ENCODE measurements at places on chromosomes 3 and 15.
A peak's percentile ranks its signal among the peaks of the same experiment; 100 is the strongest.

DNA sequence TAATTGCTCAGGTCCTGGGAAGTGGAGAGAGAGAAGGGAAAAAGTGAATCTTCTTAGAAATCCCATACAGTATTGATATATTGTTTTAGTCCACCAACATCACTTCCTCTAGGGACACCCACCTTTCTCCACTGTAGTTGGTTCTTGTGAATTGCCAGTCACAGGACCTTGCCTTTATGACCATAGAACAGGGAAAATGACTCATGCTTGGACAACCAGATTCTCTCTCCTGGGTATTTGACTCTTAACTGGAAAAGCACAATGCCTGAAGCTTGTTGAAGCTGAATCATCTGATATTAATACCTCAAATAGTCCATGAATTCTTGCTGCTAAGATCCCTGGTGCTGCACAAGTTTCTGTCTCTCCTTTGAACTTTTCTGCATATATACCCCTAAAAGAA lies 32.5 kb upstream of the DCLK3 start:
- no peak for DNase-seq

DNA sequence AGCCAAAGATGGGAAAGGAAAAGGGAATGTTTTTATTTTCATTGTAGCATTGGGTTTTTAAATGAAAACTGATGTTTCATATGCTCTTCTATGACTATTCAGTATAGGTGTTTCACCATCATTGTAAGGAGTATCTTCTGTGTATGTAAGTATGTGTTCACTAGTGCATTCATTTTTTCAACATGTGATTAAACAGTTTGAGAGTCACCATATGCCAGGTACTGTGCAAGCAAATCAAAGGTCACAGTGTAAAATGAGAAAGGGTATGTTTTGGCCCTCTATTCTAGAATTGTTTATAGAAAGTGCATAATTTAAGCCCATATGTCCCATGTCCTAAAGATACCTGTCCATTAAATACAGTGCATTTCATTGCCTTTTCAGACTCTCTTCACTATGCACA lies 207.2 kb downstream of the ZBTB20 start:
- DNase-seq = no peak

DNA sequence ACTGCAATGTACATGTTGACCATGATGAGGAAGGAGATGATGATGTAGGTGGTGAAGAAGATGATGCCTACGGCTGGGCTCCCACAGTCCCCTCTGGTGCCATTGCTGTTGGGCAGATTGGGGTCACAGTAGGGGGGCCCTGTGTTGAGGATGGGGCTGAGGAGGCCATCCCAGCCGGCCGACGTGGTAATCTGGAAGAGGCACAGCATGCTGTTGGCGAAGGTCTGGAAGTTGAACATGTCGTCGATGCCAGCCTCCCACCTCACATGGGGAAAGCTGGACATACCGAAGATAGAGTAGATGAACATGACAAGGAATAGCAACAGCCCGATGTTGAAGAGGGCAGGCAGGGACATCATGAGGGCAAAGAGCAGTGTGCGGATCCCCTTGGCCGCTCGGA lies 48.6 kb upstream of the SCN5A start:
- no peak for DNase-seq

DNA sequence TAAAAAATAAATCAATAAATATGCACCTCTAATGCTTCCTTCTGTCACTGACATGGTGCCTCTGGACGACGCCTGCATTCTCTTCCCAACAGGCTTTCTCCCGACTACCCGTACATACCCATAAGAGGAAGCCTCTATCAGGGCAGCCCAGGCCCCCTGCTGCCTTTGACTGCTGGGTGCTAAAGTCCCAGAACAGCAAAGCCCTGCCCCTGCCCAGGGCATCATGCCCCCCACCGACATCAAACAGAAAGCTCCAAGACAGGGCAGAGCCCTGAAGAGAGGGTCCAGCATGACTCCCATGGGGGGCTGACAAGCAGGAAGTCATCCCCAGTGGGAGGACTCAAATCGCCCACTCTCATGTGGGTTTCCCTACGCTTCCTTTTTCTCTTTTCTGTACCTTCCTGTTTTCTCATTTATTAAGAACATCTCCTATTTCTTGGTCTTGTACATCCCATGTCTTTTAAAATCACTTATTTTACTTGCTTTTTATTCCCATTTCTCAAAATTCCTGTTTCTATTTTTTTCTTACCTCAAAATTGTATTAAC lies 23.4 kb downstream of the XPC start:
- DNase-seq = no peak

- no peak for DNase-seq
These were observed 28.6 kb downstream of the MAP2K5 start for GRCh38 chr15:67570875-67571647.

DNA sequence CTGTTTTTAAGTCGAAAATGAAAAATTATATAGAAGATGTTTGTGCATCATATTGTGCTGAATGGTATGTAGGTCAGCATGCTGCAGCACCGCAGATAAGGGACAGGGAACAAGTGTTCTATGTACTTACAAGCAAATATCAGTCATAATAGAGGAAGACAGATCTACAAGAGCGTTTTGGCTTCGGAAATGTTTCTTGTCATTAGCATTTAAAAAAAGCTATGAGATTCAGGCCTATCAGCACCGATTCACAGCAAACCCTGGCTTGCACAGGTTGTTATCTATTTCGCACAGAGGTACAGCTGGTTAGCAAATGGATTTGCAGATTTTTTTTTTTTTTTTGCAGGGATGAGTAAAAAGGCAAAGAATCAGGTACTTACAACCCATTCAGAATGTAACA lies 204.2 kb upstream of the TBC1D5 start:
- no peak for DNase-seq

DNA sequence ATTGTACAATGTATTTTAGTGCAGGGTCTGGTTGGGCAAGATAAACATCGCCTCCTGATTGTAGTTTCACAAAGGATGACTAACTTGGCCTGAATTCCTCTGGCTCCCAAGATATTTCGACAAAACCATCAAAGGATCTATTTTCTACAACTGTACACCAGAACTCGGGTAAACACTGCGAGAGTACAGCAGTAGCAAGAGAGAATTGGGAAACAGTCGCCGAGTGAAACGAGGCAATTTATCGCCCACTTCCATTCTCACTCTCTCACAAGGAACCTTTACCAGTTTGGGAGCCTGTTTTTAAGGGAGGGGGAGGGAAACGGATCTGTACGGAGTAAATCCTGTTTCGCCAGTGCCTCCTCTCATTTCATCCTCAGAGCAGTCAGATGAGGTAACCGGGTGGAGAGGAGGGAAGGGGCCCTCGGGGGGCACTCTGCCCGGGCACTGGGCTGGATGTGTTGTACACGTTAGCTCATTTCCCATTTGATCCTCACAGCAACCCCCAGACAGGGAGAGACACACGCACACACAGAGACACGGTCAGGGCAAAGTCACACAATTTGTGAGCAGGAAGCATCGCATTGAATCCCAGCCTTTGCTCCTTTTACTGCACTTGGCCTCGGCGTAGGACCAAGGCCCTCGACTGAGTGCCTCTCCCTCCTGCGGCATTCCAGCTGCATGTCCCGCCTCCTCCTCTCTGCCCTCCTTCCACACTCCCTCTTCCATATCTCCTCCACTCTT lies 120.1 kb downstream of the LIPC start:
- DNase-seq = peak; percentile 70

DNA sequence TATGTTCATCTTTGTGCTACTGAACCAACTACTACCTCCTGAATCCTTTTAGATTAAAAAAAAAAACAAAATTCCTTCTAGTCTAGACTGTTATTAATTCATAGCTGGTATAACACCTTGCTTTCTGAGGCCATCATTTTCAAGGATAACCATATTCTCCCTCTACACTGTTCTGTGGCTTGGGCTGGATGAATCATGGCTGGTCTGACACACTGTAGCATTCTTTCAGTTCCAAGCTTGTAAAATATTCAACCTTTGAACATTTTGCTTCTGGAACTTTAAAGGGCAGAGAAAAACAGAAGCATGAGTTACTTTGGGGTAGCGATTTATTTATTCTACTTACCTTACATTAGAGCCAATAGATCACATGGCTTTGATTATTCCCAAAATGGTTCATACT lies 7.6 kb downstream of the HSPBAP1 start:
- DNase-seq = no peak

DNA sequence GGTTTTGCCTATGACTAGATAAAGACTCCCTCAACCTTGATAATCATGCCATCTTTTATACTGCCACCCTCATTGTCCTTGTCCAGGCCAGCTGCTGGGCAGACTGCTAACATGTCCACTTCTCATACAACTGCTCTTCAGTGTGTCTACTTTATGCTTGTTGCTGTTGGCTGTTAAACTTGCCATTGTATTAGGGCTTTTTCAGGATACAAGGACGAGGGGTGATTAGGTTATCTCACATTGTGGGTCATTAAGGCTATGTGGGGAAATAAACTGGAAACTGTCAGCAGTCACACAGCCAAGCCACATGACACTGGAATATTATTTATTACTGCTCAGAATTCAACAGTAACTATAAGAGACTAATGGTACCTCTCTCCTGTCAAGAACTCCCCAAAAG lies 36.1 kb downstream of the STARD9 start:
- no peak for DNase-seq

- DNase-seq = no peak
These were observed 25.5 kb downstream of the OSBPL10 start for GRCh38 chr3:31955581-31955980.

DNA sequence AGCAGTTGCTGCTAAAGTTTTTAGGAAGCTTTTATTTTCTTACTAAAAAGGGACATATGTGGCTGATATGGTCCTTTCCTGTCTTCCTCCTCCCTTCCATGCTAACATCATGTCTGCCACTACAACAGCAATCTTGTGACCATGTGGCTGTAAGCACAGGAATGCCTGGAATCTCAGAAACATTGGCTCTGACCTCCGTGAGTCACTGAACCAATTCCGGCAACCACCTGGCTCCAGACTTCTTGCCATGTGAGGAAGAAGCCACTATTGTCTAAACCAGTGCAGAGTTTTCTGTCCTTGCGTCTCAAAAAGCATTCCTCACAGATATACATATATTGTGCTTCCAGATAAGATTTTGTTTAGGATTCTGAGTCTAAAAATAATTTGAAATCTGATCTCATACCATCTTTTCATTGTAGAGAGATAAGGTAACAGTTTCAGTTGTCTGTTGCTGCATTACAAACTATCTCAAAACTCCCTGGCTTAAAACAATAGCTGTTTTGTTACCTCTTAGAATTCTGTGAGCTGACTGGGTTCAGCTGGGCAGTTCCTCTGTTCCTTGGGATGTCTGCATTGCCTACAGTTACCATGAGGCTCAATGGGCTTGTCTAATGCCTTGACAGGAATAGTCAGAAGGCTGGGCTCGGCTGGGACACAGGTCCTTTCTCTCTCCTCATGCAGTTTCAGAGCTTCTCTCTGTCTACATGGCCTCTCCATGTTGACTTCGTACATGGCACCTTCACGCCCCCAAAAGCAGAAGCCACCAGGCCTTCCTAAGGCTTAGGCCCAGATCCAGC lies 77.3 kb upstream of the MAGI1 start:
- DNase-seq = peak; percentile 34

DNA sequence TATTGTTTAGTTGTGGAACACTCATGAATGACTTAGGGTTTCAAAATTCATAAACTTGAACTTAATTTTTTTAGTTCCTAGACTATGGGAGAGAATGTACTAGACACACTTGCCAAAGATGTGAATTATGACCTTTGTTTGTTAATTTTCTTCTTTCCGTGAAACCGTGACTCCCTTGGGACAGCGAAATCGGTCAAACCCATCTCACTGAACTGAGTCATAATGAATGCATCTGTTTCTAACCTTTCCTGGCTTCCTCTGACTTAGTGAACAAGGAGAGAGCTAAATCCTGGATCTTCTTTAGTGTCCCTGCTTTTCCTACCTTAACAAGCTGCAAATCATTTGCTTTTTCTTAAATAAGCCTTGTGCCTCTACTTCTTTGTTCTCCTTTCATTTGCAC lies 85.5 kb downstream of the LARS2 start:
- no peak for DNase-seq

DNA sequence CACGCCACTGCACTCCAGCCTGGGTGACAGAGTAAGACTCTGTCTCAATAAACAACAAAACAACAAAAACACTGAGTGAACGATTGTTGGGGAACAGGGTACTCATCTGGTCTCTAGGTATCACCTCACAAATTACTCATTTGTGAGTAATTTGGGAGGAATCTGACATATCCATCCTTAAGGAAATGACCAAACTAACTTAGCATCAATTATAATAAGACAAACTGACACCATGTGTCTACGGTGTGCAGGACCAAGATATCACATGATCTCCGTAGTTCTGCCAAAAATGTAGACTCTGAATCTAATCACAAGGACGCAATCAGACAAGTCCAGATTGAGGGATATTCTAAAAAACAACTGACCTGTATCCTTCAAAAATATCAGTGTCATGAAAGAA lies 12.0 kb upstream of the DAPK2 start:
- no peak for DNase-seq

- DNase-seq = no peak
These were observed 48.8 kb downstream of the FBXO22 start for GRCh38 chr15:75952525-75952924.

DNA sequence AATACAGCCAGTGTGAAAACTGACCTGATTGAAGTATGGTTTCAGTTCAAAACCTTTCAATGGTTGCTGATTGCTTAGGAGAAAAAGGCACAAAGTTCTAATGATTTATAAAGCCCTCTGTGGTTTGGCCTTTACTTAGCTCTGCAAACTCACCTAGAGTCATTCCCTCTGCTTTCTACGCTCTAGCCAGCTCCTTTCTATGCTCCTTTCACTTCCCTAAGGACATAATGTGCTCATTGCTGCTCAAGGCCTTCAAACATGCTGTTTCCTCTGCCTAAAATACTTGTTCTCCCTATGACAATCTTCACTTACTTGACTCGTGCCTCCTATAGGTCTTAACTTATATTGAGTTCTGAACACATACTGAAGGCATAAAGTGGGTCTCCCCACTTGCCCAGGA lies 19.0 kb downstream of the RPL39L start:
- no peak for DNase-seq

GRCh38 chr15:31528846-31529245 lies 202.2 kb downstream of the KLF13 start:
- DNase-seq = no peak

- peak; percentile 59 for DNase-seq
These were observed 34.9 kb downstream of the PRKCD start for GRCh38 chr3:53195602-53196574.

GRCh38 chr15:45187894-45188830 lies at the start of gene SHF:
Gene SHF, minus strand, starts transcription at chr15:45187966. Its CDS starts 15 bp downstream, at chr15:45187951.
- DNase-seq = peak; percentile 90

DNA sequence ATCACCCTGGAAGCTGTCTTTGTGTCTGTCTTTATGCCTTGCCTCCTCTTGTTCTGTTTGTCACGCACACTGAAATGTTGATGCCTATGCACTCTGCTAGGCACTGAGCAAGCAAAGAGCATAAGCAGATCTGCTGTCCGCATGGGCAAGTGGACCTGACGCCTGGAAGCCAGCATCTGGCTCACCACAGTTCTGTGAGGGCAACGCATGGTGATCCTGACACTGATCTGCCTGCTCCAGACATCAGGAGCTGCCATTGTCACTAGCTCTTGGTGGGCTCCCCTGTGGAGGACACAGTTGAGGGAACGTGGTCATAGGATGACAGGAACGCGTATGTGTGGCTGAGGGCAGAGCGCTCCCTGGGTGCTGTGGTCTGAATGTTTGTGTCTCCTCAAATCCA lies 234.6 kb downstream of the ADAMTS17 start:
- DNase-seq = no peak

GRCh38 chr15:64023220-64023619 lies 23.1 kb downstream of the DAPK2 start:
- peak; percentile 41 for DNase-seq

Data from stomach (tissue), 19 donors.